ENCODE measurements at places on chromosomes 11 and 22.
A peak's percentile ranks its signal among the peaks of the same experiment; 100 is the strongest.

DNA sequence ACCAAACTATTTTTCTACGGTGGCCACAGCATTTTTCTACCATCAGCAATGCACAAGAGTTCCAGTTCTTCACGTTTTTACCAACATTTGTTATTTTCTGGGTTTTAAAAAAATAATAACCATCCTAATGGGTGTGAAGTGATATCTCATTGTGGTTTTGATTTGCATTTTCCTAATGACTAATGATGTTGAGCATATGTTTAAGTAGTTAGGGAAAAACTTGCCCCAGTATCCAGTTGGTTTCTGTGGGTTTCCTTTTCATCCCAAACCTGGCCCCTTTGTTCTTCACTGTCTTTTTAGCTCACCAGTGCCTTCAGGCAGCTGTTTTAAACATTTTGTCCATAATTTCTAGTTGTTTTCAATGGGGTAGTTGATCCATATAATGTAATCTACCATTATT is 14.7 kb upstream of the PTS start:
- no peak for DNase-seq

DNA sequence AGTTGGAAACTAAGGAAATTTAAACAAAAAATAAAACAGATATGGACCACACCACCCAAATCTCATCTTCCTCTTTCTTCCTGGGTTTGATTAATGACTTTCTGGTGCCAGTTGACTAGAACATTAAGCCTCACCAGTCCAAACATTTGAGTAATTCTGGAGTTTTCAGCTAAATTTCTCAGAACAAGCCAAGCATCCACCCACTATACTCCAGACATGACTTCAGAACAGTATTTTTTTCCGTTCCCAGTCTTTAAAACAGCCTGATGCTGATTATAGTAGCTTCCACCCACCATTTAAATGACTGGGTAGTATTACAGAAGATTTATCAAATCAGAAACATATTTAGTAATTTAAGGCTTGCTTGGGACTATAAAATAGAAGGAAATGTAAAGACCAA is 230.9 kb upstream of the UBASH3B start:
- DNase-seq: no peak

- peak; percentile 62 for DNase-seq
Observed at GRCh38 chr22:44180706-44181032, at the start of gene PARVG. Gene PARVG, plus strand, starts transcription at chr22:44180925. Its CDS starts 2,405 bp downstream, at chr22:44183330.

DNA sequence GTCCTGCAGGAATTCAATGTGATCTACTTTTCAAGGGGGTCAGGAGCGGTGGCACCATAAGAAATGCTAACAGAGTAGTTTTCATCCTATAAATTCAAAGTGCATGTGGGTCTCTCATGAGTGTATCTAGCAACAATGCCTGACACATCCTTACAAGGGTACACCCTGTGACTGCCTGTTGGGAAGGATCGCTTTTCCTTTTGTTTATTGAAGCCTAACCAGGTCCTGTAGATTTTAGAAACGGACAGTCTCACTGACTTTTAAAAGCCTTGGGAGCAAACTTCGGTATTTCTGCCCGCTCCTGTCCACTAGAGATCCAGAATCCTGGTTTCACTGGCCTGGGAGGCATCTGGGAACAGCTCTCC is 102.4 kb downstream of the MICAL2 start:
- no peak for DNase-seq

DNA sequence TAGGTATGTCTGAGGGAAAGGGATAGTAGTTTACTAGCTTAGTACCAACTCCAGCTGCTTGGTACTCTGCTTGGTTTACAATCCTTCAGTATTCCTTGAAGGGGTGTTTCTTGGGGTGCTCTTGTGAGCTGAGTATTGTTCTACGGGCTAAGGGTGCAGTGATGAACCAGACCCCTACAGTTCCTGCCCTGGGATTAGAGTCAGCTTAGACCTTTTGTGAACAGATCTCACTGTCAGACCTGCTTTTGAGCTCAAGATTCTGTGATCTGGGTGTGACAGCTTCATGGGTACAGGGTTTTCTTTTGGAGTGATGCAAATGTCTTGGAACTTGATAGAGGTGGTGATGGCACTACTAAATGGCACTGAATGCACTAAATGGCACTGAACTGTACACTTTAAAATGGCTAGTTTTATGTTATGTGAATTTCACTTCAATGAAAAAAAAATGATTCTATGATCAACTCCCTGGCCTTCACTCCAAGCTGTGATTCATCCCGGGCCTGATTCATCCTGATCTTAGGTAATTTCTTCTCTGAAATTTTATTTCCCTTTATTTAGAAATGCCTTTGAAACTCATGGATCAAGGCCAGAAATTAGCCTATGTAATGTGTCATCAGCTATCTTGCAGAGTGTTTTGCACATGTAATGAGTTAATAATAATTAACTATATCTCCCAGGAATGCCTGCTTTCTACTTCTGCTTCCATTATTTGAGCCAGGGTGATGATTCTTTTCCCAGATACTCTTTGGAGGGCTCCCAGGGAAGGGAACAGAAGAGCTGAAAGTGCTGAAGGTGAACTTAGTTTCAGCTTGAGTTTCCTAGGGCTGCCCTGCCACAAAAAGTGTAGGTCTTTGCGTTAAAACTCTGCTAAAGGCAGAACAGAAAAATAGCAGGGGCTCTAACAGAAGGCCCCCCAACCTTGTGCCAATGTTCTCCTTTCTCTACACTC is 87.9 kb downstream of the NCAM1 start:
- no peak for DNase-seq

- DNase-seq: no peak
Observed at GRCh38 chr11:75561426-75562047, 516 bp upstream of the SERPINH1 start.

DNA sequence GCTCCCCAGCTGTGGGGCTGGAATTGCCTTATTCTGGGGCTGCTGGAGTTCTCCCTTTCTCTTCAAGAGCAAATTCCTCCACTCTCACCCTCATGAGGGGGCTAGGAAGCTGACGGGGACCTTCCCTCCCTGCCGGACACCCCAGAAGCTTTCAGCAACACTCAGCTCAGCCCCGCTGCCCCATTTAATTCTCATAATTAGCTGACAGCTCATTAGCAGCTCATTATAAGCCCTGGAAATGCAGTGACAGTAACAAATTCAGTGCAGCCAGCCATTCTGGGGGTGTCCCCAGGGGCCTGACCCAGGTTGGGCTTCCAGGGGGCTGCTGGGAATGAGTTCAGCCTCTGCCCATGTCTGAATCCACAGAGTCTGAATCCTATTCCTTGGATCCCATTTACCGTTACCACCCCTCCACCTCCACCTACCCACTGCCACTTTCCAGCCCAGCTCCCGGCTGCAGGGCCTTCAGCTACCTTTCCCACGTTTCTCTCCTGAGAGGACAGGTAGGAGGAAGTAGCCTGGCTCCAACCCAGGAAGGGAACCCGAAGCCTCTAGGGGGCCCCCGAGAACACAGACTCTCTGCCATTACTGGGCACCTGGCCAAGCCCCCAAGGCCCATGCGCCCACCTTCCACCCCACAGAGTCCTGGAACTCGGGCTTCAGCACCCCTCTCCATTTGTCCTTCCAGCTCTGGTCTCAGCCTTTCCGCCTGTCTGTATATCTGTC is 101.7 kb upstream of the LMO1 start:
- no peak for DNase-seq

GRCh38 chr22:40235308-40235707 is 57.6 kb downstream of the TNRC6B start:
- DNase-seq: no peak

- no peak for DNase-seq
Observed at GRCh38 chr11:100031973-100032372, 655.1 kb upstream of the ARHGAP42 start.

GRCh38 chr22:44005524-44005923 is 18.6 kb upstream of the PARVB start:
- DNase-seq: no peak

Measured in central memory CD4-positive, alpha-beta T cell (primary cell).